Heart right ventricle (tissue), 16 donors: ENCODE measurements at places on chromosomes 4 and X. TPM values are rescaled to one million over a fixed set of nuclear protein-coding genes. Genes with fewer than 3 reads are reported as not detected.

GRCh38 chrX:9467751-9468150 is 2.9 kb downstream of the TBL1X start:
- no peak overlapping the region for H3K27ac ChIP-seq
- no peaks in the 10 kb centered on the region for H3K27me3 ChIP-seq
- H3K4me1 ChIP-seq: no peaks in the 10 kb centered on the region
- H3K36me3 ChIP-seq: no peaks in the 10 kb centered on the region
- no peak for DNase-seq

GRCh38 chr4:170102426-170102825 is 12.7 kb upstream of the AADAT start:
- H3K4me1 ChIP-seq: no peaks in the 10 kb centered on the region
- H3K36me3 ChIP-seq: no peaks in the 10 kb centered on the region
- no peak overlapping the region for H3K4me3 ChIP-seq
- H3K27me3 ChIP-seq: no peaks in the 10 kb centered on the region

DNA sequence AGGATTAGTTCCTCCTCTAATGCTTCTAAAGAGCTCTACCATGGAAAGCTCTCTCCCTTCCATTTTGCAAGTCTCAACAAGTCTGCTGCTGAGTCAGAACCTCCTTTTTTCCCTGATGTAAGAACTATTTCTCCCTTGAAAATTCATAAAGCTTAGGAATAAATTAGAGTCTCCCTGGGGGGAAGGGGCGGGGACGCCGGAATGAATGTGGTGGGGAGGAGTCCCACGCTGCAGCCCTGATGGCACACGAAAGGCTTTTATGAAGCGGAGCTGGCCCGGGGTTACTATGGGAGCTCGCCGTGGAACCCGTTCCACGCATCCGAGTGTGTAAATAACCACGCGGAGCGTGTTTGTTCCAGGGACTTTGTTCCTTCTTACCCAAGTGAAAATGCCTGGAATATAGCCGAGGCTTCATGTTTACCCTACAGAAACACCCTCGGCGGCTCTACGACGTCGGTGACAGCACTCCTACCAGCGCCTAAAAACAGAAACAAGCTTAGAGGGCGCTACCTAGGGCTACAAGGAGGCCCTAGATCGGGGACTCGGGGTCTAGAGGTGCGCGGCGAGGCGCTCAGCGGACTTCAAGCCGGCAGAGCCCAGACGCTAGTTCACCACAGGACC is 923 bp upstream of the CPEB2 start:
- peaks cover 15% of the 10 kb centered on the region for H3K4me1 ChIP-seq
- peak overlapping the region; percentile 76 for H3K4me3 ChIP-seq
- H3K36me3 ChIP-seq: no peaks in the 10 kb centered on the region
- H3K27me3 ChIP-seq: no peaks in the 10 kb centered on the region
- peak overlapping the region; percentile 99 for H3K27ac ChIP-seq
- peak; percentile 78 for DNase-seq

GRCh38 chrX:129930941-129931410 is 25.0 kb downstream of the UTP14A start:
- no peak for DNase-seq
- H3K27ac ChIP-seq: peak overlapping the region; percentile 13
- peak overlapping the region; percentile 60 for H3K4me3 ChIP-seq
- no peaks in the 10 kb centered on the region for H3K27me3 ChIP-seq
- H3K36me3 ChIP-seq: peaks cover 13% of the 10 kb centered on the region

The UBE2D3 gene
- 240 TPM for total RNA-seq

- no peak overlapping the region for H3K4me3 ChIP-seq
- no peak overlapping the region for H3K27ac ChIP-seq
- DNase-seq: no peak
- H3K36me3 ChIP-seq: no peaks in the 10 kb centered on the region
Measured at GRCh38 chr4:155975511-155975910, 21.8 kb upstream of the CTSO start.

DNA sequence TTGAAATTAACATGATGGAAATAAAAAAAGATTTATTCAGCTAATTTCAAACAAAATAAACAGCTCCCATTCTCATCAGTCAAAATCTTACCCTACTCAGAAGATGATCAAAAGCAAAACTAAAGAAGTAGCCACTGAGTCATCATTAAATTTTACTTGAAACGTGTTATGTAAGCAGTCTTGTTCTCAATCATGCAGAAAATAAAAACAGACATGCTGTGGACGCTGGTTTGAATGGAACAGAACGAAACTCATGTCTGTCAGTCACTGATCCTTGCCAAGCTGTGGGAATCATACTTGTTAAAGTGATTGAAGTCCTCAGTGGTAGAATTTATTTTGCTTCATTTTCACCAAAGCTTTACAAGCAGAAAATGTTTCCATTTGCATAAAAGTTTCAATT is 77.2 kb upstream of the TLR3 start:
- DNase-seq: no peak
- H3K4me3 ChIP-seq: no peak overlapping the region
- peaks cover 19% of the 10 kb centered on the region for H3K4me1 ChIP-seq
- no peak overlapping the region for H3K27ac ChIP-seq
- H3K27me3 ChIP-seq: no peaks in the 10 kb centered on the region
- H3K36me3 ChIP-seq: no peaks in the 10 kb centered on the region

- no peaks in the 10 kb centered on the region for H3K4me1 ChIP-seq
- no peak for DNase-seq
- H3K27ac ChIP-seq: no peak overlapping the region
- H3K36me3 ChIP-seq: no peaks in the 10 kb centered on the region
- H3K4me3 ChIP-seq: no peak overlapping the region
- H3K27me3 ChIP-seq: no peaks in the 10 kb centered on the region
Measured at GRCh38 chrX:56066016-56066415, 166.1 kb upstream of the KLF8 start.

GRCh38 chr4:38832624-38833528 is 23.7 kb downstream of the TLR6 start:
- DNase-seq: no peak
- H3K27ac ChIP-seq: no peak overlapping the region
- no peaks in the 10 kb centered on the region for H3K27me3 ChIP-seq

GRCh38 chrX:87896057-87896456 is 378.5 kb downstream of the KLHL4 start:
- no peak overlapping the region for H3K27ac ChIP-seq
- H3K27me3 ChIP-seq: no peaks in the 10 kb centered on the region
- no peak overlapping the region for H3K4me3 ChIP-seq

DNA sequence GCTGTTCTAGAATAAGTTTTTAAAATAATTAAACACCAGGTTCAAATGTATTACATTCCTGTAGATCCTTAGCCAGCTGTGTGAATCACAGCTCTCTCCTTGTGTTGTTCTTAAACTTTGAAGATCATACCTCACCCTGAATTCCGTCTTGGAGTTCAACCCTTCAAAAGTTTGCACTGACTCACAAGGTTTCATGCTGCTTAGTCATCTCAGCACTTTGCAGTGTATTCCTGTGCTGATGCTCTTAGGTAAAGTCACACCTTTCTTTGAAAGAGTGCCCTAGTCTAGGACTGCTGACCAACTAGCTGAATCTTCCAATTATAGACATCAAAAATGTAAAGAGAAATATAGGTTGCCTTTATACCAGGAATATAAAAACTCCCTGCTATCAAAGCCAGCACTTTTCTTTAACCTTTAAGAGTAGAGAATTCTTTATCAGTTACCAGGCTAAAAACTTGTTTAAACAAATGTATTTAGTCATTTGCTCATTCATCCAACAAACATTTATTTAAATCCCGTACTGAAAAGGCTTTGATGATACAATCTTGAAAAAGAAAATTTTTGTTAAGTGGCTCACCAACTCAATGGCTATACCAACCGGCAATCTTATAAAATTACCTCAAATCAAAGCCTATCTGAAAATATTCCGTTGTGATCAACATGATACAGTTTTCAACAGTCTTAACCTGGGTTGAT is 169.7 kb downstream of the RAP1GDS1 start:
- H3K27ac ChIP-seq: no peak overlapping the region
- H3K36me3 ChIP-seq: peaks cover 28% of the 10 kb centered on the region

DNA sequence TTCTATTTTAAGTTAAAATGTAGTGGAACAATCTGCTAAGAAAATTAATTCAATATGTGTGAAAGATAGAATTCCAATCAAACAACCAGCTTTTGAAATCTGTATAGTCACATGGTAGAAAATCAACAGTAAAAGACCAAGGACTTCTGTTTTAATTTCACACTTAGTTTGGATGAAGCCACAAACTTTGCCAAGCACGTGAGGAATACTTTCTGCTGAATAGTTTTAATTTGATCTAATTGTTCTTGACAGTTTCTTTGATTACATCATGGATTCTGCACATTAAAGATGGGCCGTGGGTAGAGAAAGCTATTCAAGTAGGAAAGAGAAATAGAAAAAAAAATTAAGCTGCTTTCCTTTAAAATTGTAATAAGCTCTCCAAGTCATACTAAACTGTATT is 137.9 kb upstream of the FAM241A start:
- H3K27me3 ChIP-seq: peaks cover 5% of the 10 kb centered on the region
- no peak for DNase-seq
- no peaks in the 10 kb centered on the region for H3K4me1 ChIP-seq

- H3K4me1 ChIP-seq: no peaks in the 10 kb centered on the region
- no peak overlapping the region for H3K4me3 ChIP-seq
- DNase-seq: no peak
- no peaks in the 10 kb centered on the region for H3K27me3 ChIP-seq
- no peaks in the 10 kb centered on the region for H3K36me3 ChIP-seq
Measured at GRCh38 chr4:112975567-112976355, 73.7 kb upstream of the ANK2 start.

The RTL9 gene
- total RNA-seq: 0.64 TPM

DNA sequence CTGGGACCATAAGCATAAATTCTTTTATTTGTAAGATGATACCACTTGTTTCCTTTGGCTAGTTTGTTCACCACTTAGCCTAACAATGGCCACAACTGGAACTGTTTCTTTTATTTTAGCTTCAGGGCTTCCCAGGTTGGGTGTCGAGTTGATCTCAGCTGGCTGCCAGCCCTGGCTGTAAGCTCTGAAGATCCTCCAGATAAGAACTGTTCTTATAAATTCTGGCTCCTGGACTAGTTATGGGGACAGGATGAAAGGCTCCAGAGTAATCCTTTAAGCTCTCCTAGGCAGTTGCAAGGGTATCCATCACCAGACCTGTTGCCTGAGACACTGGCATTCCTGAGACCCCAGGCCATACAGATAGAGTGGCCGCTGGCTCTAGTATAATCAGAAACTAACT is 129.4 kb upstream of the ACSL4 start:
- H3K4me3 ChIP-seq: no peak overlapping the region
- H3K36me3 ChIP-seq: no peaks in the 10 kb centered on the region
- H3K27ac ChIP-seq: no peak overlapping the region
- H3K27me3 ChIP-seq: no peaks in the 10 kb centered on the region
- no peaks in the 10 kb centered on the region for H3K4me1 ChIP-seq

- no peaks in the 10 kb centered on the region for H3K27me3 ChIP-seq
- H3K4me1 ChIP-seq: no peaks in the 10 kb centered on the region
- H3K4me3 ChIP-seq: no peak overlapping the region
- no peak overlapping the region for H3K27ac ChIP-seq
- no peak for DNase-seq
- H3K36me3 ChIP-seq: no peaks in the 10 kb centered on the region
Measured at GRCh38 chrX:3787856-3788255, 74.4 kb upstream of the PRKX start.

The S100P gene
- total RNA-seq: 1.3 TPM

DNA sequence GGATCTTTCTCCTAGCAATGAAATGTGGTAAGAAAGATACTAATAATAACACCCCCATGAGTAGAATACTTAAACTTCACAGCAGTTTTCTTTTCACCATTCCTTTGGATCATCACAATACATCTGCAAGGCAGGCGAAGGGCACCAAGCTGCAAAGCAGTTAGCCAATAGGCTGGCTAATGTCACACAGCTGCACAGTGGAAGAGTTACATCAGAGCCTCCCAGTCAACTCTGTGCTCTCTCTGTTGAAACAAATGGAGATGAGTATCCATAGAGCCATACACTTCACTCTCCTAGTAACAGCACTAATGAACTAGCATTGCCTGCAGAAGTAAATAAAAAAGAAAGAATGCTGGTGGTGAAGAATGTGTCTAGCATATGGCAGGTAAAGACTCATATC is 139.0 kb downstream of the ATG4A start:
- no peak overlapping the region for H3K4me3 ChIP-seq
- H3K4me1 ChIP-seq: no peaks in the 10 kb centered on the region
- H3K27me3 ChIP-seq: no peaks in the 10 kb centered on the region
- H3K36me3 ChIP-seq: no peaks in the 10 kb centered on the region
- DNase-seq: no peak

DNA sequence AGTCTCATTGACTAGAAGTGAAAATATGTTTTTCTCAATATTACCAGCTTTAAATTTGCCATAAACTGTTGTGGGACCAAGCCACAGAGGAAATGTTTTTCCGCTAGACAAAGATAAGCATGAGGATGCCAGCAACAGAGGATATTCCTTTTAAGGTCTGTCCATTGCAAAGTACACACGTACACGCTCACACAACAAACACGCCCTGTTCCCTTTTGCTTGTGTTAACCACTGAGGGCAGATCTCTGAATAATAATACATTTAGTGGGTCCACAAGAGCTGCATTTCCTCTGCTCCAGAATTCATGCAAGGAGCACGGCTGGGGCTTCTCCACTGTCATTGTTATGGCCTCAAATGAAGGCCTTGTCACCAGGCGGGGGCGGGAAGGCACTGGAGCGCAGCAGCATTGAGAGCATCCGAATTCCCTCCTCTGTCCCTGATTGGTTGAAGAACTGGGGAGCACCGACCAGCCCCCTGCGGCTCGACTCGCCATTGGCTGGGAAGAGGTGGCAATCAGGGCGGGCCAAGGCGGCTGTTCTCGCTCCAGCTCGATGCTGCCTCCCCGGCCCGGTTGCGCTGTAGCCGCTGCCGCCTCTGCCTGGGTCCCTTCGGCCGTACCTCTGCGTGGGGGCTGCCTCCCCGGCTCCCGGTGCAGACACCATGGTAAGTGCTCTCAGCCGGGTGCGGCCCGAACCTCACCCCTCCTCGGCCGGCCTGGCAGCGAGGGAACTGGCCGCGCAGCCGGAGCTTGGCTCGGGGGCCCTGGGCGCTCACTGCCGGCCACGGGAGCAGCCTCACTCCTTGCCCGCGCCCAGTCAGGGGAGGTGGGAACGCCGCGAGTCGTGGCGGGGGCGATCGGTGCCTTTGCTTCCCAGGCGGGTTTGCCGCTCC is at the start of gene GUCY1B1:
Gene GUCY1B1 (plus strand): TSS at position 541 of the 891 bp plus-strand sequence. CDS start 120 bp downstream, at position 661.
- H3K4me1 ChIP-seq: no peaks in the 10 kb centered on the region
- peaks cover 19% of the 10 kb centered on the region for H3K27me3 ChIP-seq
- H3K4me3 ChIP-seq: peak within 1 kb of the TSS; percentile 73

GRCh38 chr4:36173905-36174304 is 70.4 kb downstream of the ARAP2 start:
- H3K4me1 ChIP-seq: no peaks in the 10 kb centered on the region
- H3K36me3 ChIP-seq: no peaks in the 10 kb centered on the region
- no peaks in the 10 kb centered on the region for H3K27me3 ChIP-seq
- DNase-seq: no peak

DNA sequence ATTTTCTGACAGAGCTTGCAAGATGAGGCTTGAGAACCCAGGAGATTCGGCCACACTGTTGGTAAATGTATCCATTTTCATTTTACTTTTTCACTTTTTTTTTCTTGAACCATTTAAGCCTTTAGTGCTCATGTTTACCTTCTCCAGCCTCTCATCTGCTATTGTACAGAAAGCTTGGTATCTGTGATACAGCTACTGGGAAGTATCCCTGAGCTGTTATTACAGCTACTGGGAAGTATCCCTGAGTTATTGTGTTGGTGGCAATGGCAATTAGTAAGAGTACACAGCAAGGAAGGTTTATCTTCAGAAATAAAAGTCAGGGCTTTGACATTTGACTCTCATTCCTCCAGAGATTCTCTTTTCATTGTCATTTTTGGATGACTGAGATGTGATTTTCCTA is 11.8 kb downstream of the CTSO start:
- no peak for DNase-seq
- H3K27ac ChIP-seq: no peak overlapping the region
- no peak overlapping the region for H3K4me3 ChIP-seq
